ENCODE measurements at places on chromosomes 6 and 20.
A peak's percentile ranks its signal among the peaks of the same experiment; 100 is the strongest.

- no peak for DNase-seq
Measured at GRCh38 chr20:19783966-19784401, 25.9 kb downstream of the RIN2 start.

DNA sequence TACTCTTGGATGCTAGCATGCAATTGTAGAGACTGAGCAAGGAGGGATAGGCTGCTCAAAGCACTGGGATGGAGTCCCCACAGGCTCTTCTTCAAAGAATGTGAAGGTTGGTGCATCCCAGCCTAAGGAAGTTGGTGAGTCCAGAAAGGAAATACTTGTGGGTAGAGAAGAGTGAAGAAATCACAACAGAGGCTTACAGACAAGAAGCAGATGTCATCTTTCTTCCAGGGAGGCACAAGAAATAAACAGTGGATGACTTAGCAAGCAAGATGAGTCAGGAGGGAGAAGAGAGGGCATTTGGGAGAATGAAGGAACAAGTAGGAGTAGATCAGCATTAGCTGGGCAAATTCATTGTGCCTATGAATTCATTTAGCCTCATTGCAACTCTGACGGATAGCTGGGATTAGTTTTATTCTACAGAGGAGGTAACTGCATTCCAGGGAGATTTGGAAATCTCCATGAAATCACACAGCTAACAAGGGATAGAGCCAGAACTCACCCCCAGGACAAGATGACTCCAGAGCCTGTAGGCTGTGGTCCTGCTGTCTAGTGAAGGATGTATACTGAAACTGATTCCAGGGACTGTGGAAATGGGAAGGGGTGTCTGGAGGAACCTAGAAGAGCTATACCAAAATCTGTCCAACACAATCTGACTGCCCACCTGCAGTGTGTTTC is 125.8 kb upstream of the SPTLC3 start:
- no peak for DNase-seq

DNA sequence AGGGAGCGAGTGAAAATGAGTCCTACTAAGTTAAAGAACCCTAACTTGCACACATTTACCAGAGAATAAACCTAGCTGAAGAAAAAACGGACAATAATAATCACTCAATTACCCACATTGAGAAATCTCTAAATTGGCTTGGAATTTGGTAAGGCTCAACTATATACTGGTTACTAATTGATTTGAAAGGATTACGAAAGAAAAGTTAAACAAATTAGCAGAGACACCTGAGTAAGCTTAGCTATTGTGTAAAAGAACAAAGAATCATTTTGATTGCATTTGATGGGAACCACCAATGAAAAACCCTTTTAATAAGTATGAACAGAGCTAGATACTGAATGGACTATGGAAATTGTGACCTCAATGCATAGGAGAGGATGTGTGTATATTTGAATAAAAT is 118.6 kb upstream of the ADGRF1 start:
- no peak for DNase-seq

DNA sequence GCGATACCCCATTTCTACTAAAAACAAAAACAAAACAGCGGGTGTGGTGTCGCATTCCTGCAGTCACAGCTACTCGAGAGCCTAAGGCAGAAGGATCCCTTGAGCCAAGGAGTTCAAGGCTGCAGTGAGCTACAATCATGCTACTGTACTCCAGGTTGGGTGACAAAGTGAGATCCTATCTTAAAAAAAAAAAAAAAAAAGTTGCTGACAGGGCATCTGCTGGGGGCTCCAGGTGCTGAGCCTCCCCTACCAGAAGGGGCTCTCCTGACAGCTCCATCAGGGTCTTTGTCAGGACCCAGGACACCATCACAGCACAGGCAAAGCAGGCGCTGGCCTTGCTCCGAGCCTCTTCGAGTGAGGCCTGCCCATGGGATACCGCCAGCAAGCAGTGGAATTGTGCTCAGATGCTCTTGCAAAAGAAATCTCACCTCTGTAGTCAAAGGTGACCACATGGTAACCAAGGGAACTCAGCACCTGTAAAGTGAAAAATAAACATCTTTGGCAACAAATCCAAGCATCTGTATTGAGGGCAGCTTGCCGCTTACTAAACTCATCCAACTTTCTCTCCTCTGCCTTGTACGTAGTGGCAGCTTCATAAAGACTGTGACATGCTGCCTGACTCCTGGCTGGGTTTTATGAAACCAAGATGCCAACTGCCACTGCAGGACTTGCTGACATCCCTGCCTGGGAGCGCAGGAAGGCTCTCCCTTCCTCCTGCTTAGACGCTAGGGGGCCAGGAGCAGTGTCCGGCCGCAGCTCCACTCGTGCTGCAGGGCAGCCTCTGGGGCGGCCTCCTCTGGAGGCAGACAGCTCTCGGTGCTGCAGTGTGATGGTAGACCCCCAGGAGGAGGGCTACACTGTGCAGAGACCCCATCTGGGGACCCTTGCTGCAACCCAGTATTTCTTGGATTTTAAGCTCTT is 66.9 kb downstream of the PYGB start:
- no peak for DNase-seq

GRCh38 chr20:2890742-2891141 is 17.5 kb downstream of the PTPRA start:
- no peak for DNase-seq

- no peak for DNase-seq
Measured at GRCh38 chr20:63749597-63750508, 10.3 kb downstream of the SLC2A4RG start.

DNA sequence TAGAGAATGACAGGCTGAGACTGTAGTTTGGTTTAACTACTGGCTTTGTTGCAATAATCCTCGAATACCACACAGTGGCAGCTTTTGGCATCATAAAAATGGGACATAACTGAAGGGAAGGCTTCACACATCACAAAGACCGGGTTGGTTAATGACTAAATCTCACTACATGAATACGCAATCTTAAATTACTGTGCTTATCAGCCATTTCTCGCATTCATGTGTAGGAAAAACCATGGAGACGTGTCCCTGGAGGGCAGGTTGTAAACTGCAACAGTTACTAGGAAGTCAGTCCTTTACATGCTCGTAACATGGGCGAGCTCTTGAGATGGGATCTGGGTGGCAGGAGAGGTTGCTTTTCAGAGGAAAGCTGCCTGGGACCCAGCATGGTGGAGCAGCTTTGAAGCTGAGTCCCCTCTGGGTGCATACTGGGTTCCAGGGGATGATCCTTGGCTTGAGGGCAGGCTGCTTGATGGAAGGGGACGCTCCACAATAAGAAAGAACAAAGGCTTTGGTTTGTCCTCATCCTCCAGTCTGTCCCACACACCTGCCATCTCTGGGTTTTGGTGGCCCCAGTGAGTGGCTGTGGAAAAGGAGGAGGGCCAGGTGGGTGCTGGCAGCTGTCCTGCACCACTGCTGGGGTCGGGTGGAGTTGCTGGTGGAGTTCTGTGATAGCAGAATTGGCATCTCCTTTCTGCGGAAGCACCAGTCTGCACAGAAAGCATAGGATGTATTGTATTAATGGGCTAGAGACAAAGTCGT is 2.1 kb downstream of the RPS21 start:
- DNase-seq: no peak

DNA sequence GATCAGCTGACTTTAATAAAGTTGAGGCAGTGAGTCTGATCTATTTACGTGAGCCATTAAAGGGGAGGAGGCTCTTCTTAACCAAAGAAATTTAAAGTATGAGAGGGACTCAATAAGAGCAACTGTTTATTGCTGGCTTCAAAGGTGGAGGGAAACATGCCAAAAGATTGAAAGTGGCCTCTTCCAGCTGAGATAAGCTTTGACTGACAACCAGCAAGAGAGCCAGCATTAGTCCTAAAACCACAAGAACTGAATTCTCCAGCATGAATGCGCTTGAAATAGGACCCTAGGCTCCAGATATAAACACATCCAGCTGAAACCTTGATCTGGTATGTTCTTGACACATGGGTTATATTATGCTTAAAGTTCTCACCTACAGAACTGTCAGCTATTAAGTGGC is 123.1 kb upstream of the GJE1 start:
- no peak for DNase-seq

DNA sequence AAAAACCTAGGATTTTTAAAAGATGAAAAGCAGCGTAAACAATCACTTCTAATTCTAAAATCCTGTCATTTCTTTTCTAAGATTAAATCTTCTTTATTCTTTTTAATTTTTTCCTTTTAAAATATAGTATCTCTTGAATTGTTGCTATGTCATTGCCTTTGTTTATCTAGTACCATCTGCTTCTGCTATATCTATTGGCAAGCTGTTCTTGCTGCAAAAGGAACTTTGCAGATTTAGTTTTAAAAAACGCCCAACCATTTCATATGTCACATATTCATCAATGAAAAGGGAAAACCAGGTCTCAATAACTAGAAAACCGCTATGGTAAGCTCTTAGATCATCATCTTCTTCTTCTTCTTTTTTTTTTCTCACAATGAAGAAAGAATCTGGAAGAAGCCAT is 11.5 kb upstream of the EEF1A1 start:
- no peak for DNase-seq

DNA sequence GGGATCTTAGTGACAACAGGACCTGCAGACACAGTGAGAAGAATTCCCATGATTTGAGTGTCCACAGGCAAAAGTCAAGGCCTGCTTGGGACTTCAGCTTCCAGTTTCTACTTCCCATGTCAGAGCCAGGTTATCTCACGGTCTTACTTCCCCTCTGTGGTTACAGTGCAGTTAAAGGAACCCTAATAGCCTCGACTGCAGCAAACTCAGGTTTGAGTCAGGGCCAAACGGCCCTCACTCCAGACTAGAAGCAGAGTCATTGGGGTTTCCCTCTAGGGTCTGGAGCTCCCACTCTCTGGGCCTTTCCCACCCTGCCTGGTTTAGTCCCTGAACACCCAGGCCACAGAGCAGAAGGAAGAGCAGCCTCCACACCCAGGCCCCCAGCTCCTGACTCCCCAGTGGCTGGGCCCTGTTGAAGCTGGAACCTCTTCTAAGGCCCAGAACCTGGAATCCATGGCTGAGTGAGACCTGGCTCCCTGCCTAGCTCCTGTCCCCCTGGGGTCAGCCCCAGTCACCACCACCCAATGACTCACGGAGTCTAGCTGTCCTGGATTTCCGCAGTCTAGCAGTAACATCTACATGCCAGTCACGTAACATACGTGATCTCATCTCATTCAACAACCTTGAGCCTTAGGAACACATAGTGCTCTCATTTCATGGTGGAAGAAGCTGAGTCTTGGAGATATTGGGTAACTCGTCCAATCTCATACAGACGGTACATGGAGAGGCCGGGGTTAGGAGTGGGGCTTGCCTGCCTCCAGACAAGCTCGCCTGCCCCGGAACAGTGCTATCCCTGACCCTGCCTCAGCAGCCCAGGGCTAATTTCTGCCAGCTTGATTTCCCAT is 9.2 kb upstream of the GHRH start:
- DNase-seq: no peak

DNA sequence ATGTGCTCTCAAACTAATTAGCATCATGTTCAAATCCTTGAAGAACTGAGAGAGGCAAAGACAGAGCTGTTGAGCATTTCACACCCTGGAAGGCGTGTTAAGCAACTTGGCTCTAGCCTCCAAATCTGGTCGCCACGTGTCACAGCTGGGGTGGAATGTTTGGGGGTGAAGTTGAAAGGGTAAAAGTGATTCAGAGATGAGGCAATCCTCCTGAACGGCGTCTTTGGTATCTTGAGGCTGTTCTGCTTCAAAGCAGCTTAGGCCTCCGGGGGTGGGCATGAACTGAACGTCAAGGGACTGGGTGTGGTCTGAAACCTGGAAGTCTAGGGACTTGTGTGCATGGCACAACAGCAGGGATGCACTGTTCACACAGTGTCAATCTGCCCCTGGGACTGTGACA is 62.3 kb downstream of the TRAM2 start:
- no peak for DNase-seq

DNA sequence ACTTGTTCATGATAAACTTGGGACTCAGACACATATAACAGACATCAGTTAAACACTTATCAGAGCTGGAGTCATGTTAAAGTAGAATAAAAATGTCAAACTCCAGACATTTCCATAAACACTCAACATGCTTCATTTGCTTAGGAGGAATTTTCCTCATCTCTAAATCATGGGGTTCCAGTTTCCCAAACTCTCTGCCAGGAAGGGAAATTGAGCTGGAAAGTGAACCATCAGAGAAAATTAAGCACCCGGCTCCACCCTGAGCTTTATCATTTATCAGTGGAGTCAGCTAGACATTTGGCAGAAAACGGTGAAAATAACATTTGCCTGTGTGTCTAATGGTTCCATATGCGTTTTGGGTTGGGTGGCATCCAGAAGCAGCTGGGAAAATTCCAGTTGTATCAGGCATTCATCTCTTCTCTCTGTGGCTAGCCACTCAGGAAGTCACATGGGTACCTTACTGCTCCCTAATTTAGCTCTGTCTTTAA is 25.3 kb upstream of the ZNFX1 start:
- no peak for DNase-seq

DNA sequence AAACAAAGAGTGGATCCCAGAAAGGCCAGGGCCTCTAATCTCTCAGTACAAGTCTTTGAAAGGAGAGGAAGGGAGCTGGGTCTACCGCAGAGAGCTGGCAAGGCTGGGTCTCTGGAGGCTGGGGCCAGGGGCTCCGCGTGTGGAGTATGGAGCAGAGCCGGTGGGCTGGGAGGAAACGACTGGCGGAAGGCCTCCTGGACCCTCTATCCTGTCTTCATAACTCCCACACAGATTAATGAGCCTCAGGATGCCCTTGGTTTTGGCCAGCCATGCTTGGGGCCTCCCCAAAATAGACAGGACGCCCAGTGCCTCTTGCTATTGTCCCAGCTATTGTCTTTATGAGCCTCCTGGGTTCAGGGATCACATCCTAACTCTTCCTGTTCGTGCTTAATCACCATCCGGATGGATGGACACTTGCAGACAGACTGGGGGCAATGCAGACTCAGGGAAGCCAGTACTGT is 306.4 kb downstream of the DHX35 start:
- DNase-seq: no peak

GRCh38 chr6:90197854-90198496 is 98.7 kb downstream of the BACH2 start:
- no peak for DNase-seq

DNA sequence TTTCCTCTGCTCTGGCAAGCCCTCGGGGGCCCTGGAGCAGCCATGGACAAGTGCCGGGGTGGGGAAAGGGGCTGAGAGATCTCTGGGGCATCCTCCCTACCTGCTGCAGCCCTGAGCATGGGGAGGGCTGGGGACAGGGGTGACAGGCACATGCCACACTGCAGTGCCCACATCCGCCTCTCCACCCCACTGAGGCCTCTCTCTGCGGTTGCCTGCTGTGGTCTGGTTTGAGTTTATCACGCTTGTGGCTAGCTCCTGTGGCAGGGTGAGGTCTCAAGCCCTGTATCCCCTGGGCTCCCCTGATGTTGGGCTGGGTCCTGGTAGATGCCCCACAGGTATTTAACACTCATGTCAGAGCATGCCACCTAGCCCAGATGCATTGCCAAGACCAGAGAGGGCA is 52.9 kb upstream of the MLN start:
- DNase-seq: peak; percentile 47

- peak; percentile 34 for DNase-seq
Measured at GRCh38 chr6:25138233-25138933, 140.8 kb upstream of the CARMIL1 start.

Measured in activated T-helper 9 cell treated with anti-CD3 and anti-CD28 coated beads, Interleukin-2, amount 50 U/mL, for 16 hours (primary cell).